Stimulated activated CD4-positive, alpha-beta T cell treated with anti-CD3 and anti-CD28 coated beads, Interleukin-15, amount 100 ng/mL, for 24 hours (primary cell): ENCODE measurements at places on chromosomes 2 and 18.

DNA sequence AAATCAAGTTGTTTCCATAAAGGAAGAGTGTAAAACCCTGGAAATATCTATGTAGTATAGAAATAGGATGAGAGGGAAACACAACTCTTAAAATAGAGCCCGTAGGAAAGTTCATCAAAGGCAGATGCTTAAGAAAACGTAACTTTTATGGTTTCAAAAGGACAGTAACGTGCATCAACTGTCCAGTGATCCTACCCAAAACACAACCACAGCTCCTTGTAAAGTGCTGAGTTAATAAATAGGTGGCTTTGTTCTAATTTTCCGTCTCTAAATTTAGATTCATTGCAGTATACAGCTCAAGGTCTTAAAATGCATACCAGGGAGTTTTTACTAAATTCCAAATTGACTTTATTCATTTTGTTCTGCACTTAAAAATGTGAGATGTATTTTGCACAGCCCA lies 282.1 kb upstream of the ID2 start:
- no peak for DNase-seq

DNA sequence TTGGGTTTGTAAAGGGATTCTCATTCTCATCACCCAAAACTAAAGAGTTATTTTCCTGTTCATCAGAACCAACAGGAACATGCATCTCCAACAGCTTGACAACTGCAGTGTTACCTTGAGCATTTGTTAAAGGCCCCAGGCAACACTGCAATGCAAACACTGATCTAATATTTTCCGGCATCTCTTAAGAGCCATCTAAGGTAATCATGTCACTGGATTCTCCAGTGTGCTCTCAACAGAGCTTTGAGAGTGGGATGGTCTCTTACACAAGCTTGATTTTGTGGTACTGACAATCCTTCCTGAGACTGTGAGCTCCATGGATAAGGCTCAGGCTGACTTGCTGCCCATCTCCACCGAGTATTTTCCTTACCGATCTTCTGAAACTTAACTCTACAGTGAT lies 90.5 kb upstream of the ITGB6 start:
- no peak for DNase-seq

DNA sequence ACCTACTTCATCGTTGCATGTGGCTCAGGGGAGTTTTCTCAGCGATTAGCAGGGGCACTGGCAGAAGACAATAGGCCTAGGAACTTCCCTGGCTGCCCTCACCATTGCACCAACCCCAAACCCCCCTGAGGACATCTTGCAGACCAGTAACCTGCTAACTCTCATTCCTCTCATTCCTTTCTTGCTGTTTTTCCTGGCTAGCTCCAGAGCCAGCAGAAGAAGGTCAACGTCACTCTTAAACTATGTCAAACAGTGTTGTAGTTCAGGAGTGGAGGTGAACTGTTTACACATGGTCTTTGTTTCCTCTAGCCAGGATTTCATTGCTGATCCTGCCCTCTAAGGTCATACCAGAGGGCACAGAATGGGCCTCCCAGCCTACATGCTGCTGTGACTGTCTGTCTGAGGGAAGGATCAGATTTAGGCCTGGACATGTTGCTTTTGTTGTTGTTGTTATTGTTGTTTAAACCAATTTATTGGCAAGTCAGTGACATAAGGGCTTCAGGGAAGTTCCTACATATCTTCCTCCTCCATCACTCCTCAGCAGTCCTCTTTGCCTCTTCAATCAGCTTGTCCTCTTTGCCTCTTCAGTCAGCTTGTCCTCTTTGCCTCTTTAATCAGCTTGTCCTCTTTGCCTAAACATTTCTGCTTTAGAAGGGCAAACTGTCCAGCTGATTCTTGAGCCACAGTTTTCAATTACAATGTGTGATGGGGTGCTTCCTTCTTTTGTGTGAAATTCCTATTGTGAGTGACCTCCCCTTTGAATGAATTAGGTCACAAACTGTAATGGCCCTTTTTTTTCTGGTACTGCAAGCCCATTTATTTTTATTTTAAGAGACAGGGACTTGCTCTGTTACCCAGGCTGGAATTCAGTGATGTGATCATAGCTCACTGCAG lies 471.9 kb upstream of the TNP1 start:
- no peak for DNase-seq

- no peak for DNase-seq
Observed at GRCh38 chr18:51108330-51108729, 78.3 kb downstream of the SMAD4 start.

GRCh38 chr2:72483346-72483745 lies 335.7 kb upstream of the CYP26B1 start:
- no peak for DNase-seq

DNA sequence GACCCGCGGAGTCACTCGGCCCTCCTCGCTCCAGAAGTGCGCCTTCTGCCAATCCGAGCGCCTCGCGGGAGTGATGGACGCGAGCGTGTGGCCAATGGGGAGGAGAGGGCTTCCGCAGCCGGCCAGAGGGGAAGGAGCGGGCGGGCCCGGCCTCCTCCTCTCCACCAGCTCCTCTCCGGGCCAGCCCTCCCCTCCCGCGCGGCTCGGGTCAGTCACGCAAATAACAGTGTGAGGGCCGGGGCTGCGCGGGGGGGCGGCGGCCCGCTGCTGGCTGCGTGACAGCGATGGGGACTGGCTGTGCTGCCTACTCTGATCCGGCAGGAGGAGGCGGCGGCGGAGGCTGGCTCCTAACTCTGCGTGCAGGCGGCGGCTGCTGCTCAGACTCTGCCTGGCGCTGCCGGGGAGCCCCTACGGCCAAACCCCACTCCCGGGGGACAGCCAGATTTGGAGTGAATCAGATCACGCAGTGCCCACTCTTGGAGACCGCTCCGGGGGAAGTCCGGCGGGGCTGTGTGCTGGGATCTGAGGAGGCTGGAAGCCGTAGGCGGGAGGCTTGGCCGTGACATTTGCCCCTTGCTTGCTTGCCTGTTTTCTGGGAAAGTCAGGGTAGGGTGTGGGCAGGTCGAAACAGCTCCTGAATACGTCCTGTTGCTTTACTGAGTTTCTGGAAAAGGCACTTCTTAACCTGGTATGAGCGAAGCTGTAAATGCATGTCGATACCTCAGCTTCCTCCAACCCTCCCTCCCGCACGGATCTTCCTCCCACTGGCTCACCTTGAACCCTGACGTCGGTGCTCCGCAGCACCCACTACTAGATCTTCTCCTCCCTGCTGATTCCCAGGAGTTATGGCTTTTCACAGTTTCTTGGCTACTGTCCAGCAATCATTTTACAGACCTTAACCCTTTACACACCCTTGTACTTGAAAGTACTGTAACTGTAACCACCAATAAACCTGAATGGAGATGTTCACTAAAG lies 97.9 kb upstream of the SERTAD2 start:
- peak; percentile 53 for DNase-seq

DNA sequence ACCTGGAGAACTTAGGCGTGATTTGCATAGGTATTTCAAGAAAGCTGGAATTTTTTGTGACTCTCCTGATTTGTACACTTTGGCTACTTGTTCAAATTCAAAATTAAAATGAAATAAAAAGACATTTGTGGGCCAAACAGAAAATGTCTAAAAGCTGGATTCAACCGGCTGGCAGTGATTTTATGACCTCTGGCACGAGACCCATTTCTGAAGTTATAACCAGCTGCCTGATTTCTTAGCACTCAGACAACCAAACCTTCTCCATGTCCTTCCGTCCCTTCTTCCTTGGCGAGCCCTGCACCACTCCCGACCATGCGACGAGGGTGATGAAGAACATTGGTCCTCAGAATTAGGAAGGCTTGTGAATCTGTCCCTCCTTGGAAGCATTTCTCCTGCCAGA lies 19.7 kb downstream of the PKDCC start:
- DNase-seq, result no peak

DNA sequence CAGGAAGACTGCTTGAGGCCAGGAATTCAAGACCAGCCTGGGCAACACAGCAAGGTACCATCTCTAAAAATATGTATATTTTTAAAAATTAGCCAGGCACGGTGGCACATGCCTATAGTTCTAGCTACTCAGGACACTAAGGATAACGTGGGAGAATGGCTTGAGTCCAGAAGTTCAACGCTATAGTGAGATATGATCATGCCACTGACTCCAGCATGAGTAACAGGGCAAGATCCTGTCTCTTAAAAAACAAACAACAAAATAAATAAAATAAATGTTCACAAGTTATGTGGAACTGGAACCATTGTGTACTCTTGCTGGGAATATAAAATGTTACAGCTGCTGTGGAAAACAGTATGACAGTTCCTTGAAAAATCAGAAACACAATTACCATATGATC lies 47.2 kb downstream of the USP34 start:
- DNase-seq, result no peak

DNA sequence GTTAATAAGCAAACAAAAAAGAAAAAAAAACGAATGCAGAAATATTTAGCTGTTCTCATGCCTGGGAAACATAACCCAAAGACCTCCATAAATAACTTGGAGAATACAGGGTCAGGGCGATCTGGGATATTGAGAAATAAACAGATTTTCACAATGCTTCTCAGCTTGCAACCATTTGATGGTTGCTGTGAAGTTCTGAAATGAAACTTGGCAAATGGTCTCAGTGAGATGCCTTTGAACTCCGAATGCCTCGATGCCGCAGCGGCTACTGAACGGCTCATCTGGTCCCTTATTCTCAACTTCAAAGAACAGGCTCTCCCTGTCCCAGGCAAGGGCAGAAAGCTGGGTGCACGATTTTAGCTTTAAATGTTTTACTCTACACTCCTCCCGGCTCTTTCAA lies 78.1 kb downstream of the ZNF516 start:
- DNase-seq, result no peak

DNA sequence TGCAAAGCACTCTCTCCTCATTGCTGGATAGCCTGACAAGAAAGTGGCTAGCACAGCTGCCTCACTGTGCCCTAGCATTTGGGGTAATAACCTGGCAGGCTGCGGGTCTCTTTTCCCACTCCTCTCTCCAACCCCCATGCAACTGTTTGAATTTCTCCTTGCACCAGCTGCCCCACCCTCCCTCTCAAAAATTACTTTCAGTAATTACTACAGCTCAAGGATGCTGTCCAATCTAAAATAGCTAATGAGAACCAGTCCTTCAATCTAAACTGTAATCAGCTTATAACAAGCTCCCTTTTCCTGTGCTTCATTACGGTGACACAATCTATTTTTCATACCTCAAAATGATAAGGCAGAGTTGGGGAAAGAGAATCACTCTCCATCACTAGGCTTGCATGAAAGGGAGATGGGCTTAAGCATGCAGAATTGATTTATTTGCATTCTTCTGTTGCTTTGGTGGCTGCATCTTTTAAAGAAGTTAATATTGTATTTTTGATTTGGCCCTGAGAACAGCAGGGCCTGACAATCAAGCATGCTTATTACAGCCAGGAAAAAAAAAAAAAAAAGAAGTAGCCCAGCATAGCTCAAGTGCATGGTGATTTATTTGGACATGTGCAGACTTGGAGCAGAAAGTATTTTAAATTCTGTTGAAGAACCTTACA lies 881.8 kb downstream of the SLC4A3 start:
- DNase-seq, result no peak

DNA sequence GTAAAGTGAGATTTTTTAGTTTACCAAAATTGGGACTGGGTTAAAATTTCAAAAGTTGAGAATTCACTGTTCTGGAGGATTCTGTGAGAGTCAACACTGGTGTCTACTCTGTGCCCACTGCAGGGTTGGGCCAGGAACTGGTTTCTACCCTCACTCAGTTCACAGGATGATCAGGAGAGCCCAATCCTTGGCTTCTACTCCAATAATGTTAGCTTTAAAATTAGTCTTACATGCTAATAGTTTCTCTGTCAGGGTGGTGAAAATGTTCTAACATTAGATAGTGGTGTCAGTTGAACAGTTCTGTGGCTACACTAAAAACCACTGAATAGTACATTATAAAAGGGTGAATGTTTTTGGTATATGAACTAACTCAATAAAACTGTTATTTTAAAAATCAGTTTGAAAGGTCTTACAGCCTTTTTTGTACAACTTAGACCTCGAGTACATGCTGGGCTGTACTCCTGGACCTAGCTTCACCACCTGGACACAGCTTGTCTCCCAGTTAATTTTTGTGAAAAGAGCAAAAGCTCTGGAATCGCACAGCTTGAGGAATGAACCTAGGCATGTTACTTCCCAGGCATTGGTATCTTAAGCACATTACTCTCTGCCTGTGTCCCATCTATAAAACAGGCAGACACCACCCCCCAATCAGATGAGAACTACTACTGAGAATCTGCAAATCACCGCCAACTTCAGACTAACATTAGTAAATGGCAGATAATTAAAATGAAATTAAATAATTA lies 44.4 kb downstream of the ACVR1 start:
- no peak for DNase-seq

GRCh38 chr2:10302479-10303180 lies at the start of gene HPCAL1:
Gene HPCAL1, plus strand, starts transcription at chr2:10302904. Its CDS starts 116,854 bp downstream, at chr2:10419758.
- DNase-seq, result peak; percentile 86

GRCh38 chr2:216405588-216405987 lies 6.7 kb upstream of the SMARCAL1 start:
- DNase-seq, result no peak

GRCh38 chr18:59272221-59272888 lies 899 bp downstream of the RAX start:
- no peak for DNase-seq

GRCh38 chr2:83595121-83595690 lies 863.9 kb downstream of the SUCLG1 start:
- DNase-seq, result no peak

- DNase-seq, result no peak
Observed at GRCh38 chr2:10572701-10573100, 117.1 kb downstream of the NOL10 start.

DNA sequence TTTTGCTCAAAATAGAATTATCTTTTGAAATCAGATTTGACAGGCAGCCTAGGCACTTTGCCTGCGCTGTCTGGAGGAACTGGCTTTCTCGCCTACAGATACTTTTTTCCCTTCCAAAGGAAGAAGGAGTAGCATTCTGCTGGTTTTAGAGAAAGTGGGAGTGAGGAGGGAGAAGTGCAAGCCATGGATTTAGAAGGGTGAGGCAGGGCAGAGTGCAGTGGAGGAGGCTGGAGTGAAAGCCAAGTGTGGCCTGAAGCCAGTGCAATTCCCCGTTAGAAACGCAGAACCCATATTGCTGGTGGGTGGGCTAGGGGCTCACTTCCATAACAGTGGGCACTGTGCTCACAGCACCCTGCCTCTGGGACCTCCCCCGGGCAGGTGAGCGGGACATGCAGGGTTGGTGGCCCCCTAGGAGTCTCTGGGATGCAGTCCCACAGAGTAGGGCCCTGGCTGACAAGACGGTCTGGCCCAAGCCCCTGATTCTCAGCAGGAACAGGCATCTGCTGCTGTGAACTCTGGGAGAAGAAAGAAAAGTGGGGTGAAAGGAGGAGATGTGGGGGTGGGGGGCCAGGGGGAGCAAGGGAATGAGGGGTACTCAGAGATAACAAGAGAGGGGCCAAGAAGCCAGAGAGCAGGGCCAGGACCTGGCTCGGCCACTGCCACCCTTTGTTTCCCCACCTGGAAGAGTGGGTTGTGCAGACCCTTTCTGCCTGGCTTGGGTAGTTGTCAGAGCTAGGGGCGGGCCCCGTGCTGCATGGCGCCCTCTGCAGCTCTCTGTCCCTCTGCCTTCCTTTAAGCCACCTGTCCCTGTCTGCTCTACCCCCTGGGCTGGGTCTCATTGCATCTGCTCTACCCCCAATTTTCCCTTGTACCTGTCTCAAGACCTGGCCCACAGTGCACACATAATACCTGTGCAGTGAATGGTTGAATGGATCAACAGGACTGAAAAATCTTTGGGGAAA lies 273.5 kb upstream of the HS6ST1 start:
- no peak for DNase-seq
